ENCODE measurements at places on chromosomes 4 and X.

DNA sequence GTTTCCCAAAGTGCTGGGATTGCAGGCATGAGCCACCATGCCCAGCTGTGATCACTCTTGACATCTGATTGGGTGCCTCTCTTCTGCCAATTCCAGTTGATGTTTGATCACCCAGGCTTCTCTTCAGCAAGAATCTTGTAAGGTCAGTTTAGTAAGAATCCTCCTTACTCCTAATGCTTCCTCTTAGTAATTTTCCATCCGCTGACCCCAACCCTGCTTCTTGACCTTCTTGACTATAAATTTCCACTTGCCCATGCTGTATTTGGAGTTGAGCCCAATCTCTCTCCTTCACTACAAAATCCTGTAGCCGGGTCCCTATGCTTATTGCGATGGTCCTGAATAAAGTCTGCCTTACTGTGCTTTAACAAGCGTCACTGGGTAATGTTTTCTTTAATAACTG, 75.4 kb downstream of the DDIT4L start:
- no peak for DNase-seq

DNA sequence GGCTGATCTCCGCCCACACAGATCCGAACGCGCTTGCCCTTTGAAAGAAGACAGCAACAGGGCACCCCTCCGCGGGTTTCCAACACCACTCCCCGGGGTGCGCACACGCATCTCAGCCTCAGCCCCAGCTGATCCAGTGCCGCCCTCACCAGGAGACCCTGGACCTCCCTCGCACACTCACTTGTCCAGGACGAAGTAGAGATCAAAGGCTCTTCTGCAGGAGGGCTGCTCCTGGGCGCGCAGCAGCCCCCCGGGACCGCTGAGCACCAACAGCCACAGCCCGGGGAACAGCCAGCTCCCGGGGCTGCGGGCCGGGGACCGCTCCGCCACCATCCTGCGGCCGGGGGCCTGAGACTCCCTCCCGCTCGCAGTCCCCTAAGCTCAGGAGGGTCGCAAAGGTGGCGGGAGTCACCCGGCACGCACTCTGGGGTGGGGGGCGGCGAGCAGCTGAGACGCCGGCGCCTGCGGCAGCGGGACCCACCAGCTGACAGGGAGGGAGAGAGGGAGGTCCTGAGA, 743 bp downstream of the ANTXR2 start:
- DNase-seq, result peak; percentile 42

DNA sequence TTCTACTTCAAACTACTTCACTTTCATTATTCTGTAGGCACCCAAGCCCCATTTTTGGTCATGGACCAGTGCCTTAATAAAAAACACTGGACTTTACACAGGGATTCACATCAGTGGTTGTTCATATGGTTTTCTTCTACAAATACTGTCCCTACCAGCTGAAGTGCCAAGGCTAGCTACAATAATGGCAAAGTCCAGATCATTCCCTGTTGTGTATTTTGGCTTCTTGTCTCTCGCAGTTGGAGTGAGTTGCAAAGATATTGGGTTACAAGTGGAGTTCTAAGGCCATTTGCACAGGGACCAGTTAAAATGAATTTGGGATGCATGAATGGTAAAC, 16.7 kb upstream of the ANKRD17 start:
- DNase-seq, result no peak

DNA sequence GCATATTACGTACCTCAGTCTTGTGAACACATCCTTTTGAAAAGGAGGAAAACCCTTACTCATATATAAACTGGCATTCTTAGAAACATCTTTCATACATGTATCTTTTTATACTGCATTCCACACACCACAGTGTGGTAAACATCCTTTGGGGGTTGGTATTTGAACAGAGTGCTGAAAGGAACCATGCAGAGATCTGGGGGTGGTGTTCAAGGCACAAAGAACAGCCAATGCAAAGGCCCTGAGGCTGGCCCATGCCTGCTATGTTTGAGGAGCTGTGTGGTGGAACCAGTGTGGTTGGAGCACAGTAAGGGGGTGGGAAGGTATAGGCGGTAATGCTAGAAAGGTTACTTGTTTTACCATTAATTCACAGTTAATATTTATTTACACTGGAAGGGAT, 2.0 kb downstream of the ELK1 start:
- no peak for DNase-seq

- no peak for DNase-seq
Observed at GRCh38 chrX:10399043-10399741, 221.2 kb downstream of the MID1 start.

GRCh38 chr4:94428884-94429283, 22.9 kb upstream of the PDLIM5 start:
- no peak for DNase-seq

- DNase-seq, result no peak
Observed at GRCh38 chr4:110978761-110979160, 355.9 kb upstream of the PITX2 start.

DNA sequence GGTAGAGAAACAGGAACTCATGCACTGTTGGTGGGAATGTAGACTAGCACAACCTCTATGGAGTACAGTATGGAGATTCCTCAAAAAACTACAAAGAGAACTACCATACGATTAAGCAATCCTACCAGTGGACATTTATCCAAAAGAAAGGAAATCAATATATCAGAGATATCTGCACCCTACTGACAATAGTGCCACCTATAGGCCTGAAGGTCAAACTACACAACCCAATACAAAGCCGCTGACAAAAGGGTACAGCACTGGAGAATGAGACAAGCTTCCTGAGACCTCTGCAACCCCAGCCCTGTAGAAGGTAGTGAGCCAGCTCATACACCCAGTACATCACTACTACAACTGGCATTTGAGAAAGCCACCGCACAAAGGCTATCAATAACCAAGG, 67.1 kb downstream of the CBR4 start:
- DNase-seq, result no peak

GRCh38 chr4:156971676-156972378, at the start of gene PDGFC:
TSS of gene PDGFC (minus strand) at chr4:156971799. CDS start at chr4:156970903, 896 bp downstream.
- DNase-seq, result peak; percentile 76

DNA sequence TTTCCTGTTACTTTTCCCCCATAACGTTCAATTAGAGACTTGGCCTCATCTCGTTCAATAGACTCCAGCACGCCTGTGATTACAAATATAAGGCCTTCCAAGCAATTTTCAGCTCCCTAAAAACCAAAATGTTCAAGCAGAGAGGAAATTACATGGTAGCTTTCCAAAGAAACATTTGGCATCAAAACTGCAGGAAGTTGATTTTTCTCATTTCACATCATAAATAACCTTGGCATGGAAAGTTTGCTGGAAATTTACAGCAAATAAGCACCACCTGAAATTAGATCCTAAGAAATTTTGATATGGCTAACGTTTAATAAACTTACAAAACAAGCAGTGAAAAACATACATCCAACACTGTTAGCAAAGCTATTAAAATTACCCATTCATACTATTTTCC, 53.3 kb downstream of the RFC1 start:
- no peak for DNase-seq

DNA sequence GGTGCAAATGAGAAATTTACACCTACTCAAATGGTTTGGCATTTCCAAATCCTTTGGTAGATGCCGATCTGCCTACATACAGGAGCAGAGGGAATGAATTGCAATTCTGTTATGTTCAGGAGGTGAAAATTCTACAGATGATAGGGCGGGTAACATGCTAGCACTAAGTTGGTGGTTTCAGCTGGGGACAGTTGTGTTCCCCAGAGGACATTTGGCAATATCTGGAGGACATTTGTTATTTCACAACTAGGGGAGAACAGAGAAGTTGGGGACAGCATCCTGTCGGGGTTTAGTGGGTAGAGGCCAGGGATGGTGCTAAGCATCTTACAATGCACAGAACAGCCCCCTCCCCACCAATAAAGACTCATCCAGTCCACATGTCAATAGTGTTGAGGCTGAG, 96.5 kb upstream of the PUDP start:
- no peak for DNase-seq

DNA sequence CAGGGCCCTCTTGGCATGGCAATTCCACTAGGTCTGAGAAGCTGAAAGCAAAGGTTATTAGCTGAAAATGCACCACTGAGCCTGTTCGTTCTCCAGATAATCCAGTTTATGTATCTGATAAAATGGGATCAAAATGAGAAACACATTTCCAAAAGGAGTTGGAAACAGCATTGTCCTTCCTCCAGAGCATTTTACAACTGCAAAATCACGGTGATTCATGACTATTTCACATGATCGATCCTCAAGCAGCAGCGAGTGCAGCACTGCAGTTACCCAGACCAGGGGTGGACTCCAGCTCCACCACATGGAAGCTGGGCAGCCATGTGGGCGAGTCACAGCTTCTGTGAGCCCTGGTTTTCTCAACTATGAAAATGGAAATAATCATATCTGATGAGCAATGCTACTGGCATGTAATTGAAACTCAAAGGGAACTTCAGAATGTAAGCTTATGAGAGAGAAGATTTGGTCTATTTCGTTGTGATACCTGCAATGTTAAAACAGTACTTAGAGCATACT, 78.7 kb upstream of the MSX1 start:
- DNase-seq, result no peak

- no peak for DNase-seq
Observed at GRCh38 chr4:151671541-151672059, 89.2 kb downstream of the GATB start.

All from renal pelvis (tissue), 12 donors.